ENCODE measurements at places on chromosomes 3 and 15. TPM values are rescaled to one million over a fixed set of nuclear protein-coding genes. Genes with fewer than 3 reads are reported as not detected.

DNA sequence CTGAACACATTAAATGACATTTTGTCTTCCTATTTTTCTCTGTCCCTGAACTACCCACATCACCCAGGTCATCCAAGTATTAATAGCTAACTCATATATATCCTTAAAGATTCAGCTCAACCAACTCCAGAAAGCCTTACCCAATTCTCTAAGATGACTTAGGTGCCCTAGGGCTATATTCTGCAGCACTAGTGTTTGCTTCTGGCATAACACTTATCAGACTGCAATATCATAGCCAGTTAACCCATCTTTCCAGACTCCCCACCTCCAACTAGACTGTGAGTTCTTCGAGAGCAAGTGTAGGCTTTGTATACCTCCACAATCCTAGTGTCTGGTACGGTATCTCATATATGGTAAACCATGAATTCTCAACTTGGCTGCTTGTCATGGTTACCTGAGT lies 50.7 kb downstream of the SST start:
- DNase-seq = no peak

DNA sequence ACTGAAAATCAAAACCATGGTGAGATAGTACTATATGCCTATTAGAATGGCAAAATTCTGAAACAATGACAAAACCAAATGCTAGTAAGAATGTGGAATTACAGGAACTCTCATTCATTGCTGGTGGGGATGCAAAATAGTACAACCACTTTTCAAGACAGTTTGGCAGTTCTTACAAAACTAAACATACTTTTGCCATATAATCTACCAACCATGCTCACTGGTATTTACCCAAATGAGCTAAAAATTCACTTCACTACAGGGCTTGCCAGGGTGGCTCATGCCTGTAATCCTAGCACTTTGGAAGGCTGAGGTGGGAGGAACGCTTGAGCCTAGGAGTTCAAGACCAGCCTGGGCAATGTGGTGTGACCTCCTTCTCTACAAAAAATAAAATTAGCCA lies 40.0 kb downstream of the MYO9A start:
- no peak for DNase-seq

DNA sequence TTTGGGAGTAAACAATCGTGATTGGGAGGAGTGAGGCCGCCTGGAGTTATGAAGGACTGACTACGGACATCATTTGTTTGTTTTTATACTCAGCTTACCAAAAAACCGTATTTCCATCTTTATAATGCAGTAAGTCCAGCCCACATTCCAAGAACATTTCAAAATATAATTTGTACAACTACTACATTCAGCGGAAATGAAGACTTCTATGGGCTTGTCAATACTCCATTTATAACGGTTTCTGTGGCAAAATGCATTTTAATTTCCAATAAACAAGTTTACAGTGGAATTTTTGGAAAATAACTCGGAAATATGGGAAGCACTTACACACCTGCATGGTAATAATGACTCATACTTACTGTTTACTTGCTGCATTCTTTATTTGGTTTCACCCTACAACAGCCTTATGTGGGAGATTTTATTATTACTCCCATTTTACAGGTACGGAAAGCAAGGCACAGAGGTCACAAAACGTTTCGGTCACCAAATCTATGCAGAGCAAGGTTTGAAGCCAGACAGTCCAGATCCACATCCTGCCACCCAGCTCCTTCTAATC lies 62.3 kb downstream of the LDHAL6B start:
- no peak for DNase-seq

Gene COL8A1
- not detected for polyA plus RNA-seq

Gene SLC4A7
- 13.5 TPM for polyA plus RNA-seq
